GOT3 (cell line): ENCODE measurements at places on chromosomes 7 and 10.

- no peak for DNase-seq
Observed at GRCh38 chr7:89772276-89772675, 382.0 kb upstream of the STEAP1 start.

GRCh38 chr10:102147561-102147960 lies 4.6 kb upstream of the NOLC1 start:
- DNase-seq, result no peak

DNA sequence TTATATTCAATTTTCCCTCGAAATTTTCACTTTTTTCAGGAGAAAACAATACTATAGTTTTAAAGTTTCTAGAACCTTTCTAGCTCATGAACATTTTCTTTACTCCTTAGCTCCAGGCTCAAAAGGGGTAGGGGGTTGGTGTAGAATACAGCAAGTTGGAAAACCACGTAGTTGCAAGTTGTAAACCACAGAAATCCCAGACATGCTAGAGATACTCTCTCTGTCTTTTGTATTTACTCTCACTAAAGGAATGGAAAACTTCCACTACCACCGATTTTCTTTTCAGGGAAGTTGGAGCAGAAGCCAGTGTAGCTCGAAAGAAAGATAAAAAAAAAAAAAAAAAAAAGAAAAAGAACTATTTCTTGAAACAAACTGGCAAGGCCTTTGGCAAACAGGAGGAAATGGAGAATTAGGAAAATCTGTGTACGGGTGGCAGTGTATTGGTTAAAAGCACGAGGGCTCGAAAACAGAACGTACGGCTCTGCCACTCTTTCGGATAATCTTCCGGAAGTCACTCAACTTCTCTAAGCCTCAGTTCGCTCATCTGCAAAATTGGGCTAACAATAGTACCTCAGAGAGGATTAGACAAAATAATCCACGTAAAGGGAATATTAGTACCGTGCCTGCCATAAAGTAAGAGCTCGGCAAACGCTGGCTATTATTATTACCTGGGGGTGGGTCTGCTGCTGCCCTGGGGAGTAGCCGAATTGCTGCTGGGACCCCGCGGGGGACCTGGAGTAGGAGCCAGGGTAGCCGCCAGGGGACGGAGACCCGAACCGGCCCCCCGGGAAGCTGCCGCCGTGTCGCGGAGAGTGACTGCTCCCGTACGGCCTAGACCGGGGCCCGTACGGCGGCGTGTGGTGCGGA lies 628 bp downstream of the MPLKIP start:
- no peak for DNase-seq

GRCh38 chr7:26153823-26154783 lies 2.1 kb downstream of the NFE2L3 start:
- DNase-seq, result no peak

DNA sequence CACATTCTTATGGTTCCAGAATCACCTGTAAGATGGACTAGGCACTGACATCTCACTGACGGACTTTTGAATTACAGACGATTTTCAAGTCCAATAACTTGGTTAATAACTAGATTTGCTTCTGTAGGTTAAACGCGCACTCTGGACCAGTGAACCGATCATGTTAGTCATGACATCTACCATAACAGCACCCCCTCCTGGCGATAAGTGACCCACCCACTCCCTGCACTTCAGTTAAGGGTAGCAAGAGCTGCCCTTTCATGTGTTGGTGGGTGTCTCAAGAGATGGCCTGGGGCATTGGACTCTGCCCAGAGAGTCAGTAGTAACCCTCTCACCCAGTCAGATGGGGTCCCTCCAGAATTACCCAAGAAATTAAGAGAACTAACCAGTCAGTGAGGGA lies 12.9 kb downstream of the GRM8 start:
- no peak for DNase-seq

DNA sequence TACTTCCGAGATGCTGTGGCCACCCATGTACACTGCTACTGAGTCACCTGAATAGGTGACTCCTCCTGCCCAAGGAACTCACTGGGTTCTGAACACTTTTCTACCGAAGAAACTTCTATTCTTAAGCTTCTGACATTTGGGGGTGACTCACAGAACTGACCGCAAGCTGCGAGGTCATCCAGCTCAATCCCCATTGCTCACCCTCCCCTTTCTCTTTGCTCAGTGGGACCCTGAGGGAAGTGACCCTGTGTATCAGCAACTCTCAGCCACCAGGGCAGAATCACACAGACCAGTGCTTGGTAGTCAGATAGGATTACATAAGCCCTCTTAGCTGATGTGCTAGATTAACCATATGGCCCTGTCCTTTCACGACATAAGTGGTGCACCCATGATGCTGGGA lies 46.3 kb downstream of the INSYN2A start:
- DNase-seq, result no peak

GRCh38 chr10:72134785-72135767 lies 46.7 kb upstream of the SPOCK2 start:
- no peak for DNase-seq

- DNase-seq, result peak; percentile 25
Observed at GRCh38 chr10:58457761-58458616, 54.7 kb upstream of the BICC1 start.
